ENCODE measurements at places on chromosomes 4 and X. TPM values are rescaled to one million over a fixed set of nuclear protein-coding genes. Genes with fewer than 3 reads are reported as not detected.
A peak's percentile ranks its signal among the peaks of the same experiment; 100 is the strongest.

- peak overlapping the region; percentile 97 for H3K4me3 ChIP-seq
- peaks cover 79% of the 10 kb centered on the region for H3K4me1 ChIP-seq
- no peaks in the 10 kb centered on the region for H3K36me3 ChIP-seq
- no peak for DNase-seq
Observed at GRCh38 chrX:112841820-112842157, 1.2 kb upstream of the AMOT start.

DNA sequence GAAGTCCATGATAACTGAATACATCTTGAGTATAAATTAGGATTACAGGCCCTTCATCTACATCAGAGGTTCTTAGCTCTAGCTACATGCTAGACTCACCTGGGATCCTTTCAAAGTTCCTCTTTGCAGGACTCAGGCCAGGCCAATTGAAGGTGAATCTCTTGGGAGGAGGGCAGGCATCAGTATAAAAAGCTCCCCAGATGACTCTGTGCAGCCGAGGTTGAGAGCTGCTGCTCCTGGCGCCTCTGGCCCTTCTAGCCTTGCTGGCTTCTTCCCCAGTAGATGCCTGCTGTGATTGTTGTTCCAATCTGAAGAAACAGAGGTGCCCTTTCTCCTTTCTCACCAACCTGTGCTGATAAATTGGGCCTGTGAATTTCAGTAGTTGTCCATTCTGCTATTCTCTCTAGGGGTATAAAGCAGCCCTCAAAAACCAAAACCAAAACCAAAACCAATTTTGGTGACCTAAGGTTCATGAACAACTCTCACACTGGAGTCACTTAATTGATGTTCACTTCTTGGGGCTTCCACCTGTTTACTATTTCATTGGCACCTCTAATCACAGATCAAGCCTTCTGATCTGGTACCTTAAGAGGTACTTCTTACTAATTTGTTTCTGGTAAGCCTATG lies 78.7 kb downstream of the SUPT20HL2 start:
- H3K27ac ChIP-seq, result no peak overlapping the region
- H3K4me1 ChIP-seq, result peaks cover 15% of the 10 kb centered on the region
- H3K4me3 ChIP-seq, result no peak overlapping the region
- H3K27me3 ChIP-seq, result no peaks in the 10 kb centered on the region

GRCh38 chr4:67288964-67289363 lies 256.3 kb downstream of the CENPC start:
- peaks cover 3% of the 10 kb centered on the region for H3K4me1 ChIP-seq
- H3K4me3 ChIP-seq, result no peak overlapping the region
- DNase-seq, result no peak
- H3K27me3 ChIP-seq, result no peaks in the 10 kb centered on the region
- H3K36me3 ChIP-seq, result no peaks in the 10 kb centered on the region

DNA sequence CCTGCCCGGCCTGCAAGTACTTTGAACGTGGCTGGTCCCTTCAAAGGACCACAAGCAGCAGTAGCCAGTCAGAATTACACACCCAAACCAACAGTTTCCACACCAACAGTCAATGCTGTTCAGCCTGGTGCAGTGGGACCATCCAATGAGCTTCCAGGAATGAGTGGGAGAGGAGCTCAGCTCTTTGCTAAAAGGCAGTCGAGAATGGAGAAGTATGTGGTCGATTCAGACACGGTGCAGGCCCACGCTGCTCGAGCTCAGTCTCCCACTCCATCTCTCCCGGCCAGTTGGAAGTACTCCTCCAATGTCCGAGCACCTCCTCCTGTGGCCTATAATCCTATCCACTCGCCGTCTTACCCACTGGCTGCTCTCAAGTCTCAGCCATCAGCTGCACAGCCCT lies 104.4 kb upstream of the MYOZ2 start:
- H3K36me3 ChIP-seq, result peaks cover 32% of the 10 kb centered on the region
- peaks cover 26% of the 10 kb centered on the region for H3K4me1 ChIP-seq
- H3K4me3 ChIP-seq, result no peak overlapping the region
- H3K27me3 ChIP-seq, result no peaks in the 10 kb centered on the region
- H3K27ac ChIP-seq, result no peak overlapping the region

GRCh38 chr4:61950625-61951024 lies 750.5 kb downstream of the ADGRL3 start:
- peaks cover 12% of the 10 kb centered on the region for H3K4me1 ChIP-seq
- no peak overlapping the region for H3K27ac ChIP-seq
- peaks cover 15% of the 10 kb centered on the region for H3K36me3 ChIP-seq

- H3K4me1 ChIP-seq, result peaks cover 22% of the 10 kb centered on the region
- H3K36me3 ChIP-seq, result peaks cover 27% of the 10 kb centered on the region
- H3K4me3 ChIP-seq, result no peak overlapping the region
- no peak for DNase-seq
- H3K27me3 ChIP-seq, result no peaks in the 10 kb centered on the region
Observed at GRCh38 chr4:84938316-84938715, 28.2 kb downstream of the WDFY3 start.

DNA sequence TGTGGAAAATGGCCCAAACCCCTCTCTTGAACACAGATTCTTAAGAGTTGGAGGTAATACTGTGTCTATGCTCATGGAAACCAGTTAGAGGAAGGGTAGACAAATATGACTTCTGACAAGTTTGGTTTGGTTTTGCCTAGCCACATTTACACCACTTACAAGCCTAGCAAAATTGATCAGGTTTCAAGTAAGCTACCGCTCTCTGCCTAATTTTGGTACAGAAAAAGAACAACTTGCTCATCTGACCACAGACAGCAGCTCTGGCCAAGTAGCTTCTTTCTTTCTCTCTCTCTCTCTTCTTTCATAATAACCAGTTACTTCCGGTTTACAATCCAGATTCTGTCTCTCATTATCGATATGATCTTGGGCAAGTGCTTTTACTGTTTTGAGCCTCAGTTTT lies 260.0 kb downstream of the GLUD2 start:
- H3K27ac ChIP-seq, result no peak overlapping the region
- H3K4me3 ChIP-seq, result no peak overlapping the region
- DNase-seq, result no peak
- H3K4me1 ChIP-seq, result peaks cover 2% of the 10 kb centered on the region

- no peak overlapping the region for H3K4me3 ChIP-seq
- H3K27ac ChIP-seq, result no peak overlapping the region
- peaks cover 52% of the 10 kb centered on the region for H3K36me3 ChIP-seq
- DNase-seq, result no peak
Observed at GRCh38 chr4:88751258-88752075, 53.8 kb upstream of the NAP1L5 start.

DNA sequence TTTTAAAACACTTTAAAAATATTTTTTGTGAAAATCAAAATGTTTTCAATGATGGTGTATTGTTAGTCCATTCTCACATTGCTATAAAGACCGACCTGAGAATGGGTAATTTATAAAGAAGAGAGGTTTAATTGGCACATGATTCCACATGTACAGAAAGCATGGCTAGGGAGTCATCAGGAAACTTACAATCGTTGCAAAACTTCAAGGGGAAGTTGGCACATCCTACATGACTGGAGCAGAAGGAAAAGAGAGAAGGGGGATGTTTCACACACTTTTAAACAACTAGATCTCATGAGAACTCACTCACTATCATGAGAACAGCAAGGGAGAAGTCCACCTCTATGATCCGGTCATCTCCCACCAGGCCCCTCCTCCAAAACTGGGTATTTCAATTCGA lies 110.7 kb downstream of the TMEM47 start:
- H3K27ac ChIP-seq, result no peak overlapping the region
- H3K4me1 ChIP-seq, result no peaks in the 10 kb centered on the region
- H3K4me3 ChIP-seq, result no peak overlapping the region

GRCh38 chr4:4729206-4729605 lies 130.3 kb upstream of the MSX1 start:
- H3K27ac ChIP-seq, result no peak overlapping the region
- H3K4me3 ChIP-seq, result no peak overlapping the region
- H3K36me3 ChIP-seq, result peaks cover 20% of the 10 kb centered on the region
- H3K27me3 ChIP-seq, result no peaks in the 10 kb centered on the region
- peaks cover 24% of the 10 kb centered on the region for H3K4me1 ChIP-seq
- no peak for DNase-seq

DNA sequence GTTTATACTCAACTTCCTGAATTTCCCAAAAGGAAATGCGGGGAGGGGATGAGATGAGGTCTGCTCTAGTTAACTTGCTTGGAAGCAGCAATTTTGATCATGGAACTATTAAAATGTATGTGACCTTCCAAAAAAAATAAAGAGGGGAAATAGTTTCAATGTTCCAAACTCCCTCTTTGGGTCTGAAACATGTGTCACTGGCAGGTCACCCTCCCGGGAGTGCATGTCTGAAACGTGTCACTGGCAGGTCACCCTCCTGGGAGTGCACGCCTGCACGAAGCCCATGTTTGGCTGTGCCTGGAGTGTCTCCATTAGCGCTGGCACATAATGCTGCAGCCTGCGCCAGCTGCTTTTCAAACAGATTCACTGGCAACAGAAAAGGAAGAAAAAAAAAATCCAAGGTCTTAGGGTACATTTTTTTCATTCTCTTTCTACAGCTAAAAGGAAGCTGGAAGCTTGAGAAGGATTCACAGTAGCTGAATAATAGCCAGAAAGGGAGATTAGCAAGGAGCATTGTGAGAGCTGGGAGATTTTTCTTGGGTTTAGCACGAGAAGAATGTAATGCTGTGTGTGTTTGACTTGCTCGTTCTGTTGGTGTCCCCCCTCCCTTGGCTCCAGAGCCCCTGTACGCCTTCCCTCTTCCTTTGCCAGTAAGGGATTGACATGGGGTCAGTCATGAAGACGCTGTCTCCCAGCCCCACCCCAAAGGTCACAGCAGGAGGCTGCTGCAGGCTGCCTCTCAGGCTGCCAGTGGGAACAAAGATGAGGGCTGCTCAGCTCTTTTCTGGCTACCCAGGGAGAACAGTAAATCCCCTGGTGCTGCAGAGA lies 39.2 kb upstream of the TLR3 start:
- no peaks in the 10 kb centered on the region for H3K27me3 ChIP-seq
- H3K27ac ChIP-seq, result peak overlapping the region; percentile 78
- no peak for DNase-seq
- H3K4me3 ChIP-seq, result peak overlapping the region; percentile 24

- H3K4me3 ChIP-seq, result peak overlapping the region; percentile 64
- no peak for DNase-seq
- H3K27me3 ChIP-seq, result peaks cover 23% of the 10 kb centered on the region
- no peaks in the 10 kb centered on the region for H3K36me3 ChIP-seq
- H3K4me1 ChIP-seq, result no peaks in the 10 kb centered on the region
- H3K27ac ChIP-seq, result no peak overlapping the region
Observed at GRCh38 chrX:136766785-136767103, 14.0 kb downstream of the ARHGEF6 start.

DNA sequence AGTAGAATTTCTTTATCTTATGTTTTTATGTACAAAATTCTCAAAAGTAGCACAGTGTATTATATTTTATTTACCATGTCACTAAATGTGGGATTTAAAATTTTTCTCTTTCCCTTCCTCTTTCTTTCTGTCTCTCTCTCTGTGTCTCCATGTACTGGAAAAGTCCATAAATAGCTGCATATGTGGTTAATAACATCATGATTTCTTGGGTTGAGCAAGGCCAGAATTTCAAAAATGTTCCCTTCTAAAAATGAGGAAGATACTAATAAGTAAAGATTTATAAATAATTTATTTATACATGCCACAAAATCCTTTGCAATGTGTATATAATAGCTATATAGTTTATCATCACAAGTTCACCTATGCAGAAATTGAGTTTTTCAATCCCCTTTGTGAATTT lies 29.1 kb upstream of the DKK2 start:
- no peak overlapping the region for H3K27ac ChIP-seq
- peaks cover 14% of the 10 kb centered on the region for H3K4me1 ChIP-seq
- DNase-seq, result no peak
- no peak overlapping the region for H3K4me3 ChIP-seq

GRCh38 chr4:140995058-140995457 lies 138.2 kb downstream of the RNF150 start:
- no peaks in the 10 kb centered on the region for H3K27me3 ChIP-seq
- H3K36me3 ChIP-seq, result peaks cover 22% of the 10 kb centered on the region
- H3K4me1 ChIP-seq, result no peaks in the 10 kb centered on the region
- no peak overlapping the region for H3K27ac ChIP-seq
- no peak overlapping the region for H3K4me3 ChIP-seq
- no peak for DNase-seq

DNA sequence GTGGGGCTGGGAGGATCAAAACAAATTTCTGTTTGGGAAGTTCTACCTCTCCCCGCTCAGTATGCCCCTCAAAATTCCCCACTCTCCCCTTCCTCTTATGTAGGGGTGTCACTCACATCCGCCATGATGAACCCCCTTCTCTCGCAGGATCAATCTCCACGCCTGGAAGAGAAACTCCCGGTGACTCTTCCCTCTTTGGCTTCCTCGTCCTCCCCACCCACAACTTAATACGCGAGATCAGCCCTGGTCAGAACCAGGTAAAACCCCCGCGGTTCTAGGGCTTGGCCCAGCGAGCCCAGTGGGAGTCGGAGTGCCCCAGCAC lies 427 bp downstream of the LAMTOR3 start:
- peak overlapping the region; percentile 97 for H3K4me3 ChIP-seq
- H3K4me1 ChIP-seq, result peaks cover 27% of the 10 kb centered on the region
- no peaks in the 10 kb centered on the region for H3K27me3 ChIP-seq
- H3K36me3 ChIP-seq, result no peaks in the 10 kb centered on the region

The FGF5 gene
- 0.07 TPM for total RNA-seq

The RAI2 gene
- total RNA-seq, result 1.8 TPM

The PKD2 gene
- 65.5 TPM for total RNA-seq

The CTSO gene
- total RNA-seq, result 7.6 TPM

The STAP1 gene
- not detected for total RNA-seq

The SCML2 gene
- 8.2 TPM for total RNA-seq

The MTTP gene
- 0.75 TPM for total RNA-seq
